Stimulated activated CD8-positive, alpha-beta memory T cell treated with anti-CD3 and anti-CD28 coated beads, Interleukin-15, amount 100 ng/mL, for 4 hours (primary cell): ENCODE measurements at places on chromosomes 2 and 18.

- DNase-seq, result no peak
Measured at GRCh38 chr2:169065864-169066517, 3.4 kb upstream of the DHRS9 start.

DNA sequence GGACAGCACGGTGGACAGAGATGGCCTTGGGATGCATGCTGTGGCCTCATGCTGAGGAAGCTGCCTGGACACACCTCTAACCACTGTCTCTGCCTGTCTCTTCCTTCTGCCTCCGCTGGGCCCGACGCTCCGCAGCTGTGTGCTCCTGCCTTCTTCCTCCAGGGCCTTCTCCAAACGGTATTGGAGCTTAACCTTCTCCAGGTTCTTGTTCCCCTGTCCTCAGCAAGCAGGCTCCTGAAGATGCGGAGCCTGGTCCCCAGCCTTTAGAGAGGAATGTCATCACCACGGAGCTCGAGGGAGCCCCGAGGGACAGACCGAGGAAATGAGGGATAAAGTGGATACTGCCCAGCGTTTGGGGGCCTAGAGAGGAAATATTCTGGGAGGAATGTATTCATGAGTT, 155.1 kb downstream of the DYSF start:
- no peak for DNase-seq

GRCh38 chr2:172283476-172283875, 143.9 kb upstream of the ITGA6 start:
- DNase-seq, result no peak

DNA sequence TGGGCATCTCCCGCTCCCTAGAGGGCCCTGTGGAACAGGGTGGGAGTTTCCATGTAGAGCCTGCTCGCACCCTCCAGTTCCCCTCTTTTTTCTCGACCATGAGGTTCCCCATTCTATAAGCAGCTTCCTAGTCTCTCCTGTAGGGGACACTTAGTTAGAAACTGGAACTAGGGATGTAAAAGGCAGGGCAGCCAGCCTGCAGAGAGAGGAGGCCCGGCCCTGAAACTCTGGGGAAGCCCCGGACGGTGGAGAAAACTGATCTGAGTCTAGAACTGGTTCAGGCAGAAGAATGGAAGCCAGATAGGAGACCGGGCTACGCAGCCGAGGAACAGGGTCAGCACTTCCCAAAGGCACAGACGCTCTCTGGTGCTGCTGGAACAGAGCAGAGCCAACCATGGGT, 51.6 kb upstream of the ATG16L1 start:
- DNase-seq, result no peak

DNA sequence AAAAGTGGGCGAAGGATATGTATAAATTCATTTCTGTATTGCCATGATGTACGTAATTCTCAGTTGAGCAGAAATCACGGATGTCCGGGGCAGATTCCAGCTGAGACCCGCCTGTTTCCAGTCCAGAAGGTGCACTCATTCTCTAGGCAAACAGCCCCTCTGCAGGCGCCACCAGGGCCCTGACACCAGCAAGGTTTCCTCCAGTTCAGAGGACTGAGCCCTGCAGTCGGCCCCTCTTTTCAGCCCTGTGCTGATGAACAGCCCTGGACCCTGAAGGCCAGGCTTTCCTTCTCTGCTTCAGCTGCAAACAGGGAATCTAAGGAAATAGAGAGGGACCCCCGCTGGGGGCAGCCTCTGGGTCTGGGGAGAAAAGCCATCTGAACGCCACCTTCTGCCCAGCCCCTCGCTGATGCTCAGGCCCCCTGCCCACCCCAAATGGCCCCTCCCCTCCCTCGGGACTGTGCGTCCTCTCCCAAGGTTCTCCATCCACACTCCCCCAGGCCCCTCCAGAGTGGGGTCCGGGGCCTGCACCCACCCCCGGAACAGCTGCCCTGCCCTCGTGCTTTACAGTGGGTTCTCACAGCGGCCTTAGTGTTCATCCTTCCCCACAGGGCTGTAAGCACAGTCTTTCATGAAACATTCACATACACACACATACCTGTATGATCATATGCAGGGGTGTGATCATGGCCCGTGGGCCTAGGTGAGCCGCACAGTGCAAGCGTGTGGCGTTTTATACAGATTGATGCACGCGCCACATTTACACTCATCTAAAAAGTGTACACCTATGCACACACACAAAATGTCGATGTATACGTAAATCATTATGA, 12.1 kb downstream of the COPS9 start:
- no peak for DNase-seq

DNA sequence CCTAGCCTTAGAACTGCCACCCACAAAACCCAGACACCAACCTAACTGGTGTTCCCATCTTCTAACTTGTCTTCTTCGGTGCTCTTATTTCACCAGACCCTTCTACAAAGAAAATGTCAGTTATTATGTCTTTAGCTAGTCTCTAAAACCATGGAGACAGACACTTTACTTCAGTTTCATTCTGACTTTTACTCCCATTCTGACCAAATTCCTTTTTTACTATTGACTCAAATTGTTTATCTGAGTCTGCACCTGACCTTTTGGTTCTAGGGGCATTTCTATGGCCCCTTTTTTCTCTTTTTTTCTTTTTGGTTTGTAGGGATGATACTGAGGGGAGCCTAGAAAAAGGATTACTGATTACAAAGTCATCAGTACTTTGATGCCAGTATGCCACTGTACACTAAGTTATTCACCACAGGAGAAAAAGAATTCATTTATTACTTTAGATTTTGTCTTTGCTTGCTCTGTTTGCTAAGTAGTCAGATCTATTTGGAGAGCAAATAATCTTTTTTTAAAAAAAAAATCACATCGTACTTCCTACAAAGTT, 6.8 kb upstream of the SLC1A4 start:
- DNase-seq, result no peak

DNA sequence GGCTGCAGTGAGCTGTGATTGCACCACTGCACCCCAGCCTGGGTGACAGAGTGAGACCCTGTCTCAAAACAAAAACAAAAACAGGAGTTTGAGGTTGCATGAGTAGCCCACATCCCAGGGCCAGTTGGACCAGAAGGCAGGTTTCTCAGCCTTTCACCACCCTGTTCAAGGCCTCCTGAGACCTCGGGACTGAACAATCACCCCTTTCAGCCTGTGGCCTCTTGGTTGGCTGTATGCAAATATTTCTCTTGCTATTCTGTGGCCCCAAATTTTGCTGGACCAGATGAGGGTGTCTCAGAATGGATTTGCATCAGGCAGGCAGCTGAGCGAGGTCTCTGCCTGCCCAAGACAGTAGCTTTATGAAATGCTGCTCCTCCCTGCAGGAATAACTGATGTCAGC, 56.9 kb downstream of the DPYSL5 start:
- DNase-seq, result no peak

GRCh38 chr2:216292886-216293301, 79.4 kb downstream of the MARCHF4 start:
- DNase-seq, result no peak

- DNase-seq, result no peak
Measured at GRCh38 chr18:67302043-67302442, 214.5 kb downstream of the DSEL start.

DNA sequence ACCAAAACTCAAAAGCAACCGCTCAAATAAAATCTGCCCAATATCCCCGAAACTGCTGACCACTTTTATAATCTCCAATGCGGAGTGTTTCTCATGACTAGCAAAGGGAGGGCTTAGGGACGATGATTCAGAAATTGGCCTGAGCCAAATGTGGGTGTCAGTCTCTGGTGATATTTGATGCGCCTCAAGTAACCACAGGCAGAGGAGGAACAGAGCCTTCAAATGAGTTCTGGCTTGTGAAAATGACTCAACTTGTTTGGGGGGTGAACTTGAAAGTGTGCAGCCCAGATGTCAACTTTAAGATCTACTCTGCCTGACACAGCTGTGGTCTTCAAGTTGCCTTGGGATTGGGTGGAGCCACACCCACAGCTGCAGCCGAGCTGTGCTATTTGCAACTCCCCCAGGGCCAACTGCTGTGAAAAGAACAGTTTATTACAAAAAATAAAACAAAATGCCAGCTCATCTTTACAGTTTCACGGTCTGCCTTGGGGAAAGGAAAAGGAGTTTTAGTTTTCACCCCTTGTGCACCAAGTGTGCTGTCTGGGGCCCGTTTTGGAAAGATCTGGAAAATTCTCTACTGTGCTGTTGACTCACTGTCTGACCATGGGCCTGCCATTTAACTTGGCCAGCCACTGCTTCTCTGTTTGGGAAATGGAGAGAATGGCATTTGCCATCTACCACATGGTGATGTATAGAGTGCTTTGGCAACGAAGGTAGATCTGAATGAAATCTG, 222.1 kb downstream of the MTX2 start:
- DNase-seq, result no peak

- no peak for DNase-seq
Measured at GRCh38 chr2:119574864-119575263, 30.6 kb downstream of the CFAP221 start.

- DNase-seq, result no peak
Measured at GRCh38 chr18:78607784-78608183, 371.8 kb upstream of the SALL3 start.

- DNase-seq, result no peak
Measured at GRCh38 chr2:71512386-71512785, 59.0 kb downstream of the DYSF start.

DNA sequence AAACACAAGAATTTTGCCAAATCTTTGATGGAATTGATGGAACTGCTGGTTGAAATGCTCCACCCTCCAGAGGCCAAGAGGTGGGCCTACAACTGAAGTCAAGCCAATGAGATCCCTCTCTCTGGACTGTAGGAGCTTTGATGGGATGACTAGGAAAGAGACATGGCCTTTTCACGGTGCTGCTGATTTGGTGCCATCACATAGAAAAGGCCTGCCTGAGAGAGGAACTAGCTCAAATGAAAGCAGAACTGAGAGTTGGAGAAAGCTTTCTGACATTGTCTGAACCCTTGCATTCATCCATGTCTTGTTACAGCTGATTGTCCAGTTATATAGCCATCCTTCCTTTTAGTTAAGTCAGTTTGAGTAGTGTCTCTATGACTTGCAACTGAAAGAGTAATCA, 283.8 kb upstream of the LYPD1 start:
- DNase-seq, result no peak

- no peak for DNase-seq
Measured at GRCh38 chr2:54435325-54436226, 20.6 kb upstream of the SPTBN1 start.

- DNase-seq, result no peak
Measured at GRCh38 chr2:221676566-221677172, 104.6 kb upstream of the EPHA4 start.

DNA sequence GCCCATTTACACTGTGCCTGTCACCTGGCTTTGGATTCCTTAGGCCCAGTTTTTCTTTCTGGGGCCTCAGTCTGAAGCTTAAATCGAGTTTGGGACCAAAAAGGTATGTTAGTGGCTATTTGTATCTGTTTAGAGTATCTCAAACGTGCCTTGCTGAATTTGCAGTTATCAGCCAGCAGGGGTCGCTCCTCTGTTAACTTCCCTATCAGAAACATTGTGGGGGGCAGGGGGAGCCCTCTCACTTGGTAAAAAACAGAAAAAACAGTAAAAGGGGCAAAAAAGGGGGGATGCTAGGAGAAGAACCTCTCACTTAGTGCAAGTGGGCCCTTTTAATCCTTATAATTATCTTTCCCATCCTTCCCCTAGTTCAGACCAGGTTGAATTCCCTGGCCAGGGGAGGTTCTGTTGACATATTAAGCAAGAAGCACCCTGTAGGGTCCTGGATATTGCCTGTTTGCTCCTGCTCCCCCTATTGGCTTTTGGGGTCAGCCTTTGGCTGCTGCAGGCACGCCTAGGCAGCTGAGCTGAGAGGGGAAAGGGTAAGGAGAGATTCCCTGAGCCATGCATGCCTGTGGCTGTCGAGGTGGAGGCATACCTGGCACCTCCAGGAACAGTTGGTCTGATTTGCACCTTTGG, 8.8 kb upstream of the IFIH1 start:
- no peak for DNase-seq
